ENCODE measurements at places on chromosomes 16 and 17.
A peak's percentile ranks its signal among the peaks of the same experiment; 100 is the strongest.

GRCh38 chr16:85574672-85575475, 38.2 kb upstream of the GSE1 start:
- DNase-seq = peak; percentile 37

GRCh38 chr16:2519711-2520080, 475 bp upstream of the AMDHD2 start:
- no peak for DNase-seq

DNA sequence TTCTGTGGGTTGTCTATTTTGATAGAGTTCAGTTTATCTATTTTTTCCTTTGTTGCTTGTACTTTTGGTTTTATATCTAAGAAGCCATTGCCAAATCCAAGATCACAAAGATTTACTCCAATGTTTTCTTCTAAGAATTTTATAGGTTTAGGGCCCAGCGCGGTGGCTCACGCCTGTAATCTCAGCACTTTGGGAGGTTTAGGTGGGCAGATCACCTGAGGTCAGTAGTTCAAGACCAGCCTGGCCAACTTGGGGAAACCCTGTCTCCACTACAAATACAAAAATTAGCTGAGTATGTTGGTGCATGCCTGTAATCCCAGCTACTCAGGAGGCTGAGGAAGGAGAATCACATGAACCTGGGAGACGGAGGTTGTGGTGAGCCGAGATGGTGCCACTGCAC, 13.7 kb upstream of the ITGA3 start:
- no peak for DNase-seq

DNA sequence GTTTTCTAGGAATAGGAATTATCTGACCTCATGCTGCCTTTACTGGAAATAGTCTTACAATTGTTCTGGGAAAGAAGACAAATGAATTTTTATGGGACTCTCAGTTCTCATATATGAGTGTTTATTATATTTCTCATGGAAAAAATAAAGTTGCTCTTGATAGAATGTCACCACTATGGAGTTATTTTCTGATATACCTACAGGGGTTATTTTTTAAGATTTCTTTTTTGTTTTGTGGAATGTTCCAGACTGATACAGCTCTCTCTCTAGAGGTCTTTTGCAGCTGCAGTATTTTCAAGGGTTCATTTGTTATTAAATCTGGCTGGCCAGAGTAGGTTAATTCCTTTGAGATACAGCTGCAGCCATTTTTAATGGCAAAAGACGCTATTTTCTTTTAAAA, 100.7 kb downstream of the ABCA8 start:
- DNase-seq = no peak

- DNase-seq = no peak
Measured at GRCh38 chr16:49269201-49269600, 12.4 kb downstream of the CBLN1 start.

- DNase-seq = peak; percentile 54
Measured at GRCh38 chr17:80475910-80476876, at the start of gene NPTX1. TSS of gene NPTX1 (minus strand) at chr17:80476607. CDS start at chr17:80476446, 161 bp downstream.

DNA sequence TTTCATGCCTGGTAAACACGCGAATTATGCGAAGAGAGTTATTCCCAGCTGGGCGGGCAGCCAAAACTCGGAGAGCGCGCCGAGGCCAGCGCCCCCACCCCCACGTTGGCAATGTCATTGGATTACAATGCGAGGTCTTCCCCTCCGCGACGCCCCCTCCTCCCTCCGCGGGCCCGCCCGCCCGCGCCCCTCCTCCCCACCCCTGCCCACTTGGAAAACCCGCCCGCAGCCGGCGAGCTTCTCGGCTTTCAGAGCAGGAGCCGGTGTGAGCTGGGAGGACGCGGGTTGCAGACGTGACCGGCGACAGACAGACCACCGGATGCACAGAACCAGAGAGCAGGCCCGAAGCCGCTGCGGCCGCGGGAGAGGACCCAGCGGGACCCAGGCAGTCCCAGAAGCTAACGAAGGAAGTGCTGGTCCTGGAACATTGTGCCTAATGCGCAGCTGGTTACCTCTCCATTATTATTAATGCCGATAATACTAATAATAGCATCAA, 4.0 kb downstream of the NOG start:
- DNase-seq = peak; percentile 75

- peak; percentile 73 for DNase-seq
Measured at GRCh38 chr16:57084257-57084770, 8.1 kb upstream of the CPNE2 start.

GRCh38 chr16:50275428-50276325, 9.3 kb downstream of the ADCY7 start:
- no peak for DNase-seq

GRCh38 chr16:734981-735881, 5.6 kb downstream of the CIAO3 start:
- DNase-seq = no peak

GRCh38 chr17:48562934-48563333, 15.2 kb downstream of the HOXB4 start:
- DNase-seq = no peak

DNA sequence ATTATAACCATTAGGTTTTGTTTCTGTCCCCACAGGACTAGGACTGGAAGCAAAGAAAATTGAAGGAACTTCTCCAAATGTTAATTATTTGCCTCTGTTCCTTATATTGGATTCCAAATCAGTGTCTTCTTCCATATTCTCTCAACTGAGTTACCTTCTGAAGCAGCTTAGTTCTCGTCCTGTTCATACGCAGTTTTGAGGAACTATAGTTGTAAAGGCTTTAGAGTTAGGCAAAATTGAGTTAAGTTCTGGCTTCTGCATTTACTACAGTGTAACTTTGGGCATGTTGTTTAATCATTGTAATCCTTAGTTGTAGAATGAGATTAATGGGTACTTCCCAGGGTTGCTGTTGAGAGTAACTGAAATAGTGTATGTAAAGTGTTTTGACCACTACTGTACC, 11.2 kb downstream of the CBFB start:
- DNase-seq = no peak

DNA sequence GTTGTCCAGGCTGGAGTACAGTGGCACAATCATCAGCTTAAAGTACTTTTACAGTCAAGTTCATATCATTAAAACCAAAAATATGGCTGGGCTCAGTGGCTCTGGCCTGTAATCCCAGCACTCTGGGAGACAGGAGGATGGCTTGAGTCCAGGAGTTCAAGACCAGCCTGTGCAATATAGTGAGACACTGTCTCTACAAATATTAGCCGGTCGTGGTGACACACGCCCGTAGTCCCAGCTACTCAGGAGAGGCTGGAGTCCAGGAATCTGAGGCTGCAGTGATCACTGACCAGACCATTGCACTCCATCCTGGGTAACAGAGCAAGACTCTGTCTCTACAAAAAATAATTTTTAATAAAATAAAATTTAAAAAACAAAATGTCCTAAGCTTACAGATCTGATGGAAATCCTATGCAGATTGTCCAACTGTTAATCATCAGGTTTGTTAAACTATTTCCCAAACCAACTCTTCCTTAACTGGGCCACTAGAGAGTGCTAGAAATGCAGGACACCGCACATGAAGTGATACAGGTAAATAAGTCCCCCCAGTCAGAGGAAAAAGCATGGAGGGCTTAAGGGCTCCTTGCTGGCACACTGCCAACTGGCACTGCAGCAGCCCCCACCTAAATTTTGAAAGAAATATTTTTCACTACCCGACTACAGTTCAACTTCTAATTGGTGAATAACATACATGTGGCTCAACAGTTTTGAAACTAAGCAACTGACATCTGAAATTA, 2.8 kb downstream of the USP22 start:
- DNase-seq = no peak

DNA sequence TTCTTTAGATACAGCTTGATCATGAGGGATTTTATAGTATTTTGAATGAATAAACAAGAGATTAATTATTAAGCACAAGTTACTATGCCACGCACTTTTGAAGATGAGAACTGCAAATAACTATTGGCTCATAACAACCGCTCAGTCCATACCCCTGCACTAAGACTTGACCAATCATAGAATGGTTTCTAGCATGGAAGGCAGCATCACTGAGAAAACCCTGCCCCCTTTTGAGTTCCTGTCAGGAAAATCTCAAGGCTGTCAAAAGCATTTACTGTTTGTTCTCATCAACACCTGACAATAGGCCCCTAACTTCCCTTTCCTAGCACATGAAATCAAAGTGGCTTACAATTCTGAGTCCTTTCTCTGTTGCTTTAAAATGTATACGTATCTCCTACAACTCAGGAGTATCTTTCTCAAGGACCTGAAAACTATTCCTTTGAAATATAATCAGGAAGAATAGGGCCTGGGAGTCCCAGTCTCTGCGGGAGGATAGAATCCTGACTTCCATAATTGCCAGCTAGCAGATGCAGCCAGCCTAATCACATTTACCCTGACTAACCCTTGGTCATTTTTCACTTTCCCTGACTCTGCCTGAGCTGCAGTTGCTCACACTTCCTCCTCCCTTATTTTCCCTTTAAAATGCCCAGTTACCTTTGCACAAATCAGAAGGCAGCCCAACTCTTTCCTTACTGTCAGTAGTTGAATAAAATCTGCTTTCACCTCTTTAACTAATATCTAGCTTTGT, 9.1 kb upstream of the MMD start:
- no peak for DNase-seq

- no peak for DNase-seq
Measured at GRCh38 chr16:47013910-47014309, 40.4 kb upstream of the DNAJA2 start.

- no peak for DNase-seq
Measured at GRCh38 chr17:41692722-41693521, 4.2 kb downstream of the EIF1 start.

GRCh38 chr16:72942021-72942420, 105.9 kb downstream of the ZFHX3 start:
- no peak for DNase-seq

DNA sequence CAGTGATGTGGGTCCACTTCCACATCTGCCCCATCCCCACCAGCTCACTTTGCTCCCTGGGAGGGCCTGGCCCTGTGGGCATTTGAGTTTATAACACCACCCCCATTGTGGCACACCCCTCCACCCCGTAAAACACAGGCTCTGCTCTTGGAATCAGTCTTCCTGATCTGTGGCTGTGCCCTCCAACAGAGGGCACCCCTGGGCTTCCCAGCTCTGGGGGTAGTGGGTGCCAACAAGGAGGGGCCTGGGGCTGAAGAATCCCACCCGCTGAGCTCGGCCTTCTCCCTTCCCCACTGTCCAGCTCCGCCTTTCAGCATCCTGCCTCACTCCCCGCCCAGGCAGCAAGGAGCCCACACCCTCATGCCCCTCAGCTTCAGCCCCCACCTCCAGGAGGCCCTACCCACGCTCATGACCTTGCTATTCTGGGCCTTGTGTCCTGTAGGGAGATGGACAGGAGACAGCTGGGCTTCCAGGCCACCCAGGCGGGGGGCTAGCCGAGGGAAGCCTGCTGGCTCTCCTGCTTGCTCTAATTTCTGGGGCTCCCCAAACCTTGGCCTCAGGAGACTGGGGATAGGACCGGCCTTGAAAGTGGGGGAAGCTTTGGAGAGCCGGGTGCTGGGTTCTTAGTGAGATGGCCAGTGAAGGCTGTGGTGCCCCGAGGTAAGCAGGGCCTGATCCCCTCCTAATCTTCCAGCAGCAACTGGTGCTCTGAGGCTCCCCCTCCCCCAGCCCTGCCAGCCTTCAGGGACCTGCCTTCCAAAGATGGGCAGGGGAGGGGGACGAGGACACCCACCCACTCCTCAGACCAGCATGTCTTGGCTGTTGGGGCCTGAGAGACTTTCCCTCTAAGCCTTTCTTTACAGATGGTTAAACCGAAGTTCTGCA, 2.9 kb upstream of the ATP2A1 start:
- no peak for DNase-seq

DNA sequence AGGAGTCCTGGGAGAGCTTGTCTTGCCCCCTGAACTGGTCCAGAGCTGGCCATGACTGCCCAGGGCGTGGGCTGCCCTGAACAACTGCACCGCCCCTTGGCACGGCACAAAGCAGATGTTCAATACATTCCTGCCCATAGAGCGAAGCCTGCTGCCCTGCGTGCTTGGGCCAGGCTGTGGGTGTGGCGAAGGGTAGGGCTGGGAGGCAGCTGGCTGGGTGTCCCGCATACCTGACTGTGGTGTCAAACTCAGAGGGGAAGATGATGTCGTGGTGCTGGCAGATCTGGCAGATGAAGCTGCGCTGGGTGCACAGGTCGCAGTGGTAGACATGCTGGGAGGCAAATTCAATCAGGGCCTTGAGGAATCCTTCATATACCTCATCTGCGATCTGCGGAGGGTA, 124.2 kb upstream of the SMURF2 start:
- DNase-seq = no peak

GRCh38 chr17:56707312-56708219, 114.1 kb downstream of the NOG start:
- peak; percentile 45 for DNase-seq

DNA sequence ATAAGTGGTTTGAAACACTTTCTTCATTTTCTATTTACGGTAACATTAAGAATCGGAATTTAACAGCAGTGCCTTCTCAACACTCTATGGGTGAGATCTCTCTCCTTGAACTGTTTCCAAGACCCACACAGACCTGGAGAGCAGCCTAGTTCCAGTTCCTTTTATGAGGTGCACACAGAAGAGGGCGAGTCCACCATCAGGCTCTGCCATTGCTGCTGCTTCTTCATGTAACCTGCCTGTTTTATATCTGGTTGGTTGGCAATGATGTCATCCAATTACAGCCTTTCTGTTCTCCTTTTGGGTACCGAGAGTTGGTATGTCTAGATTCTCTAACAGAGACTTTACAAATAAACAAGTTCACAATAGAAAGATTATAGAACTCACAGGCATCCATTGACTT, 225.7 kb downstream of the UTP18 start:
- DNase-seq = no peak

DNA sequence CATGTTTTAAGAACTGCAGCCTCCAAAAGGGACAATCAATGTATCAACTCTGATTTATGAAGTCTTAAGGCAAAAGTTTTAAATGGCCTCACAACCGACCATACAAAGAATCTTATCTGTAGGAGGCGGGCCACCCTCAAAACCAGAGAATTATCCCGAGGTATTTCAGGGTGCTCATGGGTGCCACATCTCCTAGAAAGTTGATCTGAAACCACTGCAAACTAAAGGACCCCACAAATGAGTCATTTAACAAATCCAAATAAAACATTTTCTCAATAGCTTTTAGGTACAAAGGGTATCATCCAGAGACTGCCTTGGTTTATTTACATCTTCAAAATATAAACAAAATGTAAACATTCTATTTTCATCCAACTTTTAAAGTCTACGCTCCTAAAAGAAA, 6.8 kb downstream of the ERN1 start:
- no peak for DNase-seq

- DNase-seq = no peak
Measured at GRCh38 chr16:54346041-54346440, 59.5 kb upstream of the IRX3 start.

DNA sequence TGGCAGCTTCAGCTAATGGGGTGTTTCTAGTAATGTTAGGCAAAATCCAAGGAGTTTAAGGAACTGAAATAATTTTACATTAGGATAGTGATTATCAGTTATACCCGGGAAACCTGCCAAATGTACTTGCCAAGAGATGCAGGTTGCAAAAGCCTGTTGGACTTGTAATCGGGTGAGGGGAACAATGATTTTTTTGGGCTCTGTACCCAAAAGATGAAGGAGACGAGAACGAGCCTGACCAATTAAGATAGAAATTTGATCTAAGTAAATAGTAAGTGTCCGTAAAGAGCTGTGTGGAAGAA, 56.3 kb upstream of the ARL4D start:
- DNase-seq = no peak

GRCh38 chr16:16086653-16087446, 136.4 kb downstream of the ABCC6 start:
- DNase-seq = no peak
